Activated CD4-positive, alpha-beta T cell treated with anti-CD3 and anti-CD28 coated beads, Interleukin-2, amount 50 U/mL, for 4 hours (primary cell): ENCODE measurements at places on chromosomes 6 and 20.

DNA sequence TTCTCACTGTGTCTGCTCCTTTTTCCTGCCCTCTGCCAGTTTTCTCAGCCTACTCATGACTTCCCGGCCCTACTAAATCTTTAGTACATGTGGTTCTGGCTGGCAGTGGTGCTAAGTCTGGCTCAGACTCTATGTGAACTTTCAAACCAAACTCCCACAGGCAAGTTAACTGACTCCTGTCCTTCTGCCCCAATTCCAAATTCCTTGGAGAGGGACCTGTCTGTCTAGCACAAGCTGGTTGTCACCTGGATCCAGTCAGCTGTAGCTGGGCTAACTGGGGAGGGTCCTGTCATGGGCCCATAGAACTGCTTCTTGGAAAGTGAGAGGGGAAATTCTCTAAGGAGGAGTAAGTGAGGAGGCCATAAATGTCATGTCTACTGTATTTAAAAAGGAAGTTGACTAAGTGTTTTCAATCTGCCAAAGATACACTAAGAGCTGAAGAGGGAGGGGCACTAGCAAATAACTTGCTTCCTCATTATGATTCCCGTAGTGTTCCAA is 240.1 kb downstream of the KCNQ5 start:
- no peak for DNase-seq

- no peak for DNase-seq
Measured at GRCh38 chr6:154380741-154381140, 24.1 kb upstream of the IPCEF1 start.

GRCh38 chr20:37901654-37902503 is 1.0 kb upstream of the VSTM2L start:
- DNase-seq = no peak

- DNase-seq = no peak
Measured at GRCh38 chr20:36881331-36881730, 5.4 kb downstream of the TLDC2 start.

DNA sequence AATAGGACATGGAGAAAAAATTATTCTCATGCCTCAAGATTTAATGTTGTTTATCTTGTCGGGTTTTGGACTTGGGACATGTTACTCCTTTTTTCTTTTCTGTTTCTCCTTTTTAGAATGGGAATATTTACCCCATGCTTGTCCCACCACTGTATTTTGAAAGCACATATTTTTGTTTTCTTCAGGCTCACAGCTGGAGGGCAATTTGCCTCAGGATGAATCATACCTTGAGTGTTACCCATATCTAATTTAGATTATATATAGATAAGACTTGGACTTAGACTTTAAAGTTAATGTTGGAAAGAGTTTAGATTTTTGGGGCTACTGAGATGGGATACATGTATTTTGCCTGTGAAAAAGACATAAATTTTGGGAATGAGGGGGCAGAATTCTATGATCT is 541.6 kb upstream of the MAN1A1 start:
- DNase-seq = no peak

- no peak for DNase-seq
Measured at GRCh38 chr20:17663040-17663399, 19.0 kb downstream of the RRBP1 start.

GRCh38 chr20:25021336-25021735 is 28.8 kb upstream of the APMAP start:
- no peak for DNase-seq

DNA sequence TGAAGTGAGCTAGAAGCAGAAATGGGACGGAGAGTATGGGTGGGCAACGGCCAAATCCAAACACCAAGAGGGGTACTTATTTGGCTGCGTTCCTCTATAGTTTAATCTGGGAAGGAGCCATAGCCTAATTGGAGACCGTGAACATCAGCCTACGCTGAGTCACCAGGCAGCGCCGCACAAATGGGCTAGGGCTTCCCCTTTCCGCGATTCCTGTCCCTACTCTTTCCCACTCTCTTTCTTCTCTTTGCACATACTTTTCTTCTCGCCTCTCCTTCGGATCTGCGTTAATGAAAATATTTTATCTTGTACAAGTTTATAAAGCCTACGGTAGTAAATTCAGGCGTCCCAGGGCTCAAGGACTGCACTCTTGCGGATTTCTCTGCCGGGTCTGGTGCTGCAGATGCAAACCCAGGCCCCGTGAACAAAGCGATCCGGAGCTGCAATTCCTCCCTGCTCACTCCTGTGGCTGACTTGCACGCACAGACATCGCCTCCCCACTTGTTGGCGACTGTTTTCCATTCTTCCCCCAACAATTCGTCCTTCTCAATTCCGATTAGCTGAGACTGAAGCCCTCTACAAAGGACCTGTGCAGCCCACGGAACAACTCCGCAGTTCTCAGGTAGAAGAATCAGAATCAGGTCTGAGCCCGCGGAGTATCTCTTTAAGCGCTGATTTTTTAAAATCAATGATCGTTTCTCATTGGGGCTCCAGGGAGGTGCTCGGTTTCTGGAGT is 4.2 kb upstream of the TBX18 start:
- no peak for DNase-seq

DNA sequence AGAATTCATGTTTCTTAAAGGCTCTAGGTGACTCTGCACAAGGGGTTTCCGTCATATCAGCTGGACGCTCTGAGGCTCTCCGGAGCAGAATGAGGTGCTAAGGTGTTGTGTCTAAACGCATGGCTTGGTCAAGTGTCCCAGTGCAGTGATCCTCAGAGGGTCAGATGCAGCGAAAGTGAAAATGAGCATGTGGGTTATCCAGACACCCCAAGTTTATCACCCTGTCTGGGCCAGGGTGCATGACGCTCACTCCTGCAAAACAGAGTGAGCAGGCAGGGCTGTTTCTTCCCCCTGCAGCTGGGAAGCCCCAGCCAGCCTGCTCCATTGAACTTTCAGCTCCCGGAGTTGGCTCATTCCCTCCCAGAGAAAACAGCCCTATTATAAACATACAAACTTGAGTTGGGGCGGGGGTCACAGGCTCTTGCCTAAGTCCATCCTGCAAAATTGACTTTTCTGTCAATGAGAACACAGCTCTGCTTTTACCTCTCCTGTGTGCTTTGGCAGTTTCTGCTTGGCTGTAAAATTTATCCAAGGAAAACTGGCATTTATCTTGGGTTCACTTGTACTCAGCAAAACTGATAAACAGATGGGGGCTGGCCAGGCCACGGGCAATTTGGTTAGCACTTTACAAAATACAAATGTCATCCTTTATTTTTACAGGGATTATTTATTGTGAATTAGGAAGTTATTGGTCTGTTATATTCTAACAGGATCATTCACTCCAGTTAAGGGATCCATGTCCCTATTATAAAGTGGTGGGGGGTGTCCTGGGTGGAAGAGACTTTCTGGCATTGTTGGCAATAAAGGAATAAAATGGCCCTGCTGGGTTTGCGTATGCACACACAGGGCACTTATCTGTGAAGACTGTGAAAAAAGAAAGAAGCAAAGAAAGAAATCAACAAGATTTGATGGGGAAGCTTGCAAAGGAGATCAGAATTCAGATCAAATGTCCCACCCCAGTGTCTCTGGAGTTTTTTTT is 154.9 kb downstream of the FOXA2 start:
- DNase-seq = no peak

- no peak for DNase-seq
Measured at GRCh38 chr6:83019741-83020140, 45.9 kb downstream of the UBE3D start.

GRCh38 chr6:83459663-83460062 is 28.8 kb upstream of the ME1 start:
- DNase-seq = no peak

- DNase-seq = no peak
Measured at GRCh38 chr20:8912096-8912495, 156.8 kb upstream of the PLCB4 start.

GRCh38 chr20:22560817-22561216 is 23.6 kb downstream of the FOXA2 start:
- DNase-seq = no peak

DNA sequence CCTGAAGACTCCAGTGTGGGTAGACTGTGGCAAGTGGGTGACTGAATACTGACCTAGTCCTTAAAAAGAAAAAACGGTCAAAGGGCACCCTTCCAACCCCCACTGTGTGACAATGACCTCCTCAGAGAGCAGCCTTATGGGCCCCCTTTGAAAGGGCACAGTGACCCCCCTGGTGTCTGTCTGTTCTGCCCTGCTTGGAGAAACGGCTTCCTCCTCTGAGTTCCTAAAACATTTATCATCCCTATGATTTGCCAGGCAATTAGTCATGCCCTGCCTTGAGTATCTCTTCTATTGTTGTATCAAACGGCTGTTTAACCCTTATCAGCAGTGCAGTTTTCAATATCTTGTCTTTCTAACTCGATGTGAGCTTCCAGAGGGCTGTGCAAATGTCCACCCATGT is 21.0 kb upstream of the STX16 start:
- DNase-seq = no peak

GRCh38 chr20:11101243-11101642 is 427.4 kb upstream of the JAG1 start:
- DNase-seq = no peak
